ENCODE measurements at places on chromosomes 12 and 14.
A peak's percentile ranks its signal among the peaks of the same experiment; 100 is the strongest.

DNA sequence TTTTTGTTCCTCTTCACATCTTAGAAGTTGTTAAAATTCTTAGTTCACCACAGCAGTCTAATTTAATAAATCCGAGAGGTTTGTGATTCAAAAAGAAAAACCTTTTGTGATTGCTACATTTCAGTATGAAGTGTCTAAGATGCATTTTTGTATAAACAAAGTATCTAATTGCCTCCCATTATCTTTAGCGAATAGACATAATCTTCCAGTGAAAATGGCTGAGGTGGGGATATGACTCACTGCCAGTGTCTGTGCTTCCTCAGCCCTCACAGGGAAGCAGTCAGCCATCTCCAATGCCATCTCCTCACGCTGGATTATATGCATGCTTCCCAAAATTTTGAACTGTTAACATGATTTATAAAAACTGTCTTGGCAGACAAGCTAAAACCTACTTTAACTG, 7.6 kb downstream of the GCH1 start:
- no peak for DNase-seq

GRCh38 chr12:5588591-5588990, 156.7 kb downstream of the NTF3 start:
- DNase-seq, result no peak

DNA sequence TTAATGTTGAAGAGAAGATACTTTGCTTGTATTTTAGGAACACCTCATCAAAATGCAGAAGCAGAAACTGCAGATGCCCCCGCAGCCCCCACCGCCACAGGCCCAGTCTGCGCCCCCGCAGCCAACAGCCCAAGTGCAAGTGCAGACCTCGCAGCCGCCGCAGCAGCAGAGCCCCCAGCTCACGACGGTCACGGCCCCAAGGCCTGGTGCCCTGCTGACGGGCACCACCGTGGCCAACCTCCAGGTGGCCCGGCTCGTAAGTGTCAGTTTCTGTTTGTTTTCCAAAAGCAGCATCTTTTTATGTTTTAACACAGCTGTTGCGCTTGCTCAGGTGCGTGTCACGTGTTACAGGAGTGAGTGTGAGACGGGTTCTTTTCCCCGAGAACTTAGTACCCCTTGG, 79.5 kb downstream of the DDX51 start:
- DNase-seq, result peak; percentile 23

GRCh38 chr14:71529848-71530247, 402.4 kb upstream of the RGS6 start:
- no peak for DNase-seq

- no peak for DNase-seq
These were observed 124.1 kb upstream of the RFLNA start for GRCh38 chr12:124170760-124171159.

GRCh38 chr12:77388445-77389265, 323.3 kb upstream of the E2F7 start:
- DNase-seq, result no peak

GRCh38 chr14:22381408-22381760, 207.6 kb downstream of the DAD1 start:
- no peak for DNase-seq

- no peak for DNase-seq
These were observed 38.8 kb downstream of the NOPCHAP1 start for GRCh38 chr12:105024928-105025327.

DNA sequence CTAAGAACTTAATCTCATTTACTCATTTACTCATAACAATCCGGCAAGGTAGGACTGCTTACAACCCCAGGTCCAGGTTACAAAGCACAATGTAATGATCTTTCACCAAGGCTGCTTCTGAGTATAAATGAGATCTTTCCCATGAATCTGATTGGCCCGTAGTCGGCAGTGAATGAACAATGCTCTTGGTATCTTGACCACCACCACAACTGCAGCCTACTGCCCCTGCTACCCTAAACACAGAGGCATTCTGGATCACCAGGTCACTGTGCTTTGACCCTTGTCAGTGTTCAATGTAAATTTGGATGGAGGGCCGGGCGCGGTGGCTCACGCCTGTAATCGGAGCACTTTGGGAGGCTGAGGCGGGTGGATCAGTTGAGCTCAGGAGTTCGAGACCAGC, 15.9 kb downstream of the FAM181A start:
- DNase-seq, result no peak

DNA sequence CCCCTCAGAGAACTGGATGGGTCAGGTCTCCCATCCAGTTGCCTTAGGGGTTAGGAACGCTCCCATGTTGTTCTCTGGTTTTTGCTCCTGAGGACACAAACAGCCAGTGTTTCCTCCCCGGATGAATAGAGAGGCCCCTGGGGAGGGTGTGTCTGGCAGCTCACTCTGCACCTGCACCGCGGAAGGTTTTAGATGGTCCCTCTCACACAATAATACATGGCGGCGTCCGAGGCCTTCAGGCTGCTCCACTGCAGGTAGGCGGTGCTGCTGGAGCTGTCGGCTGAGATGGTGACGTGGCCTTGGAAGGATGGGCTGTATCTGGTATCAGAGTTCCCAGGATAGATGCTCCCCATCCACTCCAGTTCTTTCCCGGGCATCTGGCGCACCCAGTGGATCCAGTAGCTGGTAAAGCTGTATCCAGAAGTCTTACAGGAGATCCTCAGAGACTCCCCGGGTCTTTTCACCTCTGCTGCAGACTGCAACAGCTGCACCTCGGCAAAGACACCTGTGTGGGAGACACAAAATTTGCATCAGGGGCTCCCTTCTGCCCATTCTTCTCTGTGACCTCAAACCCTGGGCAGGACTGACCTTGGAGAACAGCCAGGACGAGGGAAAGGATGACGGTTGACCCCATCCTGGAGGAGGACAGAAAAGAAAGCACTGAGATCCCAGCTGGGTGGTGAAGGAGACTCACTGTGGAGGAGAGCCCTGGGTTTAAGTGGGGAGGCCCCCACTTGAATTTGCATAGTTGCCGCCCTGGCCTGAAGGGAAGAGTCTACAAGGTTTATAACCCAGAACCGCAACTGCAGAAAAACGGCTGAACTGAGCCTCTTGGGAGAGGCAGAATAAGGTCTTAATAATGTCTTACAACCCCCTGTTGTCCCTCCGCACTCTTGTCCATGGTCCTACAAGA, 1324.8 kb downstream of the TMEM121 start:
- no peak for DNase-seq

DNA sequence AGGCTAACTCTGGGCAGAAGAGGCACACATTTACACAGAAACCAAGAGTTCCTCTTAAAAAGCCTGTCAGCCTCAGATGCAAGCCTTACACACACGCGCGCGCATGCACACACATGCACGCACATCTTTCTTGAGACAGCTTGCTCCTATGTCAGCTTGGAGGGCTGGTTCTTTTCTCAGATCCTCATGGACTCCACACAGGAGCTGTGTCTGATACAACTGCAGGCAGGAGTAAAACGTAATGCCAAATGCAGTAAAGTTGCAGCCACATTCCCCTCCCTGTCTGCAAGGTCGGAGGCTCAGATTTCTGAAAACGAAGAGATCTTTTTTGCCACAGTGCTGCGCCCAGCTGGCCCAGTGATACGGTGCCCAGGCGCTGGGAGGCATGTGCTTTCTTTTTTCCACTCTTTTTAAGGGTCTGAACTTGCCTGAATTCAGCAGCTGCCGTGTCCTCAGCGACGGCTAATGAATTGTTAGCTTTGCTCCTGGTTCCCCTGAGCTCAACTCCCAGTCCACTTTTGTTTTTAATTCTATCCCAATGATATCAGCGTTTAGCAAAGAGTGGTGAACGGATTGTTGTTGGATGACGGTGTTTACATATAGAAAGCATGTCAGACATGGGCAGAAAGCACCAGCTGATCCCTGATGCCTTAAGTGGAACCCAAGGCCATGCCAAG, 72.9 kb upstream of the FOXN3 start:
- DNase-seq, result no peak

DNA sequence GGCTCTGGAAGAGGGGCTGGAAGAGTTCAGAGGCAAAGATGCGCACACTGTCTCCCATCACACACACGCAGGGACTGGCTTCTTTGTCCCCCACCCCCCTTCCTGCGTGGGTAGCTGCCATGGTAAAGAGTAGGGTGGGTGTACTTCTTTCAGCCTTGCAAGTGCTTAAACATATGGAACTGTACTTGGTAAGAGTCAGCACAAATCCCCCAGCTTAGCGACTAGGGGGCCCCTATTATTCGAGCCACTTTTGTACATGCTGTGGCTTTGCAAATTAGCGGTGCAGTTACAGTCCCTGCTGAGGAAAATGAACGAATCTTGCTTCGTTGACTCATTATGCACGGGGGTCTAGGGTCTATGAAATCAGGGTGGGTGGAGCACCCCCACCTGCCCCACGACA, 123.8 kb downstream of the AACS start:
- no peak for DNase-seq

- no peak for DNase-seq
These were observed 8.5 kb upstream of the AMIGO2 start for GRCh38 chr12:47088021-47088944.

DNA sequence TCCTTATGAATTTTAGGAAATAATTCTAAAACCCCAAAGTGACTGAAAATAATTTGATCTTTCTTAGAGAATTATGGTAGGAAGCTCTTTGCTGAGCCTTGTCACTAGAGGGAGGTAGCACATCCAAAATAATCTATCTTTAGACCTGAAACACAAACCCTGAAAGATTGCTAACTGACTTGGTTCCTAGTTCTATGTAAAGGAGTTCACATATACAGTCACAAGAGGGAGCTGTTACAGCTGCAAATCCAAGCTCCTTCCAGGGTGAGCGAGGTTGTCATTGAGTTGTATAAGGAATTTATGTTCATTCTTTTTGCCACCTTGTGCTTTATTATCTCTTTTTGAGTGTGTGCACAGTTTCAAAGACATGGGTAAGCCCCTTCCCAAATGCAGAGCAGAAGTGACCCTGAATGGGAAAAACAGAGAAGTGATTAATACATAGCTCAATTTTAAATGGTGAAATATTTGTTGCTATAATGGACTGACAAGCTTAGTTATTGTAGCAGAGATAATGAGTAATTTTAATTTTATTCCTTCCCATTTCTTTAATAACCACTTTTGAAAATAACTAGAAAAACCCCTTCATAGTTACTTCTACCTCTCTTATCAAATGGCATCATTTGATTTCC, 387.9 kb downstream of the DAD1 start:
- peak; percentile 81 for DNase-seq

DNA sequence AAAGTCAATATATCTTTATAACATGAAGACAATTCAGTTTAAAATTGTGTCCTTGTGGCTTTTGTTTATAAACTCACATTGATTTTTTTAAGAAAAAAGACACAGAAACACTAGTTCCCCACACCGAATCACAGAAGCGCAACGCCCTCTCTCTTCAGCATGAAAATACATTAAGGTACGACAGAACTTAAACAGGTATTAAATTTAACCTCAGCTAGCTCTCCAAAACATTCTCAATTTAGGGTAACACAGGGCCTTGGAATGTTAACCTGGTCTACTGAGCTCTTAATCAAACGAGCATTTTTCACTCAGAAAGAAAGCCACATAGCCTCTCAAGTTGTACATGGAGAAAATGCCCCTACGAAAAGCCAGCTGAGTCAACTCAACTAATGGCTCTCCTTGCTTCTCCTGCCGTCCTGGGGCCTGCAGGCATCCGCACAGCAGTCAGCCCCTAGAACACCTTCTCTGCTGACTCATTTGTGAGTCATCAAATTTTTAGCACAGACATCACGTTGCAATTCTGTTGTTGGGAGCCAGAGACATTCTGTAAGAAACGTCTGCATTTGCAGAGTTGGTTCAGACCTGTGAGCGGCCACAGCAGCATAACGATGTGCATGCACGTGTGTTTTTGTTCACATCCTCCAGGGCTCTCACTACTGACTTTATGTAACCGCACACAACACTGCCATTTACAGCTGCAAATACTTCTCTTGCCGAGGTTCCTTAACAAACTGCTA, 141.6 kb downstream of the ITPR2 start:
- peak; percentile 67 for DNase-seq

GRCh38 chr12:28998662-28999120, 150.4 kb upstream of the FAR2 start:
- DNase-seq, result peak; percentile 2

GRCh38 chr14:98085751-98086150, 1186.2 kb downstream of the BCL11B start:
- DNase-seq, result no peak

- peak; percentile 68 for DNase-seq
These were observed 1.6 kb downstream of the DPF3 start for GRCh38 chr14:72892103-72892878.

- DNase-seq, result no peak
These were observed 5.0 kb upstream of the CCND2 start for GRCh38 chr12:4268329-4269181.

- DNase-seq, result peak; percentile 35
These were observed at the start of gene WSB2 for GRCh38 chr12:118061011-118061872. Gene WSB2, minus strand, starts transcription at chr12:118061179. Its CDS starts 131 bp downstream, at chr12:118061048.

DNA sequence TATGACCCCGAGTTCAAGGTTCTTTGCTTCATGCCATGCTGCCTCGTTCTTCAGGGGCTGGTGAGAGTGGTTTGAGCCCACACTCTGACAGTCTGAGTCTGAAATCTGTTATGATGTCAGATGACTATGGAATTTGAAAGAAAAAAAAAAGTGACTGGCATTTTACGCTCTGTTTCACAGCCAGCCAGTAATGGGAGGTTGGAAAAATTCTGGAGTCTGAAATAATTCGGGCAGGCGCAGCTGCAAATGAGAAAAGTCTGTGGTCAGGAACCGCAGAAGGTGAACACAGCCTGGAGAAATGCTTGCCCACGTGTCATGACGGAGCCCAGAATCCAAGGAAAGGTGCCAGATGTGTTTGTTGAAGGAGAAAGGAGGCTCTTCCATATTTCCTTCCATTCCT, 269.8 kb upstream of the PWP1 start:
- DNase-seq, result no peak

GRCh38 chr12:49944046-49944445, 6.5 kb upstream of the AQP2 start:
- no peak for DNase-seq

DNA sequence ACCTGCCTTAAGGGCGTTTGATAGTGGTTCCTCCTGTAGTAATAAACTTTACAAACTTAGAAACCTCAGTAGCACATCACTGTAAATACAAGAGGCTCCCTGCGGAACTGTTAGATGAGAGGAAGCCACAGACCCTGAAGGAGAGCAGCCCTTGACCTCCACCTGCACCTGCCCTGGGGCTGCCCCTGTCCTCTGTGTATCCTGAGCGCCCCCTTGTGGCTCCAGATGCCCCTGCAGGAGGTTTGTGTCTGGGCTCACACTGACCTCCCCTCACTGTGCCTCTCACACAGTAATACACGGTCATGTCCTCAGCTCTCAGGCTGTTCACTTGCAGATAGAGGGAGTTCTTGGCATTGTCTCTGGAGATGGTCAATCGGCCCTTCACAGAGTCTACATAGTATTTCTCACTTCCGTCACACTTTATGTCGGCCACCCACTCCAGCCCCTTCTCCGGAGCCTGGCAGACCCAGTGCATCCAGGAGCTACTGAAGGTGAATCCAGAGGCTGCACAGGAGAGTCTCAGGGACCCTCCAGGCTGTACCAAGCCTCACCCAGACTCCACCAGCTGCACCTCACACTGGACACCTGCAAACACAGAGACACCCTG, 1059.8 kb downstream of the TMEM121 start:
- peak; percentile 63 for DNase-seq

DNA sequence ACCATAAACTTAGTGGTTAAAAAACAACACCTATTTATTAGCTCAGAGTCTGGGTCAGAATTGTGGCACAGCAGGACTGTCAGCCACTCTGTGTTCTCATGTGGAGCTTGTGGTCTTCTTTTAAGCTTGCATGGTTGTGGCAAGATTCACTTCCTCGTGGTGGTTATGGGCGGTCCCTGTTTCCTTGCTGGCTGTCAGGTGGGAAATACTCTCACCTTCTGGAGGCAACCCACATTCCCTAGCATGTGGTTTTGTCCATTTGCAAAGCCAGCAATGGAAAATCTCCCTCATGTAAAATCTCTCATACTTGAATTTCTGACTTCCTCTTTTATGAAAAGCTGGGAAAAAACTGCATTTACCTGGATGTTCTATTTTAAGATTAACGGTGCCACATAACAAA, 229.8 kb downstream of the ALX1 start:
- DNase-seq, result peak; percentile 54
